ENCODE measurements at places on chromosomes 2 and 18. TPM values are rescaled to one million over a fixed set of nuclear protein-coding genes. Genes with fewer than 3 reads are reported as not detected.

UGT1A8 gene
- not detected for total RNA-seq

- H3K4me3 ChIP-seq = no peak overlapping the region
- no peak overlapping the region for H3K27ac ChIP-seq
- H3K4me1 ChIP-seq = no peaks in the 10 kb centered on the region
- H3K27me3 ChIP-seq = no peaks in the 10 kb centered on the region
- no peak for DNase-seq
- no peaks in the 10 kb centered on the region for H3K36me3 ChIP-seq
Measured at GRCh38 chr2:14039134-14039533, 593.4 kb upstream of the LRATD1 start.

DNA sequence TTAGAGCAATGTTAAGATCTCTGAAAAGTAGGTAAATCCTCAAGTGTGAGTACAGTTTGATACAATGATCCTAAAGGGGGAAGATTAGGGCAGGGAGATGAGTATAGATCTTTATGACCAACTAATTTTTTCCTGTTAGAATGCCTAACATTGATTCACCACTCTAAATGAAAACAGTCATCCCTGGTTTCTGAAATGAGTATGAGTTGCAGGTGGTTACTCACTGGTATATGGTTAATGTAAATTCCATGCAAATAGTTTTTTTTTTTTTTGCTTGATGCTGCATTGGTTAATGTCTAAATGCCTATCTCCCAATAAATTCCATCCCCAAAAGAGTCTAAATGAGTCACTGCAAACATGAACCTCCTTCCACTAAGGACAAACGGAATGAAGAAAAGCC, 55.0 kb upstream of the SERPINB2 start:
- H3K4me3 ChIP-seq = no peak overlapping the region
- no peak for DNase-seq
- no peak overlapping the region for H3K27ac ChIP-seq
- H3K27me3 ChIP-seq = no peaks in the 10 kb centered on the region
- peaks cover 22% of the 10 kb centered on the region for H3K4me1 ChIP-seq
- H3K36me3 ChIP-seq = no peaks in the 10 kb centered on the region

GRCh38 chr2:226671141-226671676, 128.4 kb downstream of the IRS1 start:
- H3K4me3 ChIP-seq = no peak overlapping the region
- peaks cover 21% of the 10 kb centered on the region for H3K4me1 ChIP-seq
- no peak overlapping the region for H3K27ac ChIP-seq
- H3K27me3 ChIP-seq = no peaks in the 10 kb centered on the region
- H3K36me3 ChIP-seq = no peaks in the 10 kb centered on the region
- DNase-seq = no peak

DNA sequence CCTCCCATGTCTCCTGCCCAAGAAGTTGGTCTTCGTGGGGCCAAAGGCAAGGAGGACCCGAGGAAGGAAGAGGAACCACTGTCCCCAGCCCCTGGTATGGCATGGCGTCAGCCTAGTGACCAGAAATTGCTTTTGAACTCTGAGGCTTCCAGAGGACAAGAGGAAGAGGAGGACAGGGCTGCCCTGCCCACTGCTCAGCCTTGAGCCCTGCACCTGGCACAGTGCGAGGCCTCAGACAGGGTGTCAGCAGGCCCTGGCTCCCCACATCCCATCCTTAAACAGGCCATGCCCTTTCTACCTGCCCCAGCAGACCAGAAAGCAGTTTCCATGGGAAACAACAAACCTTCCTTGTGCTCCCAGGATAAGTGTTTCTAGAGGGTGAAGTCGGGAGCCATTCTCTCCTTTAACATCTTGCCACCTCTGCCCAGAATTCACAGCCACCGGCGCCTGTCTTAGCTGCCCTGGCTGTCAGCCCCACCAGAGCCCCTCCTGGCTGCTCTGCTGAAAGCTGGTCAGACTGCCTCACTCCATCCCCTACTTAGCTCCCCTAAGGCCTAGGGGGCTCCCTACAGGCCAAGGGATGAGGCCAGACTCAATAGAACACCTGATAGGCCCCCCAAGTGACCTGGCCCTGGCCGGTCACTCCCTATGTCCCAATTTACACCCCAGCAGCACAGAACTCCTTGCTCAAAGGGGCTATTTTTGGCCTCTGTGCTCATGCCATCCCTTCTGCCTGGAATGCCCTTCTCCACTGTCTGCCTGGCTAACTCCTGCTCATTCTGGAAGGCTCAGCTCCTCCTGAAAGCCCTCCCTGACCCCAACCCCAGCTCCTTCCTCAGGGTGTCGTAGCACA, 20.6 kb downstream of the ATOH8 start:
- peaks cover 20% of the 10 kb centered on the region for H3K36me3 ChIP-seq
- peaks cover 60% of the 10 kb centered on the region for H3K4me1 ChIP-seq
- DNase-seq = no peak

DNA sequence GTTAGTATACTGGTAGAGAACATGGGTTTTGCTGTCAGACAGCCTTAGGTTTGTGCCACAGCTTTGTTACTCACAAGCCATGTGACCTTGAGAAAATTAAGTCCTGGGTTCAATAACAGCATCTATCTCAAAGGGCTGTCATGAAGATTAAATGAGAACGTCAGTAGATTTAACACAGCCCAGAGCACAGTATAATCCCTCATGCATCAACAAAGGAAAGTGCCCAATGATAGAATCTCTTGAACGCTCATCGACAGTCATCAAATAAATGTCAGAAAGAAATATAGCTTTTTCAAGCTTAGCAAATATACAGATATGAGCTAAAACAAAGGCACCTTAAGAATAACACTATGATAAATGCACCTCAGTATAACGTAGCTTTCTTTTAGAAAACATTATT, 22.3 kb downstream of the CUL3 start:
- H3K36me3 ChIP-seq = peaks cover 26% of the 10 kb centered on the region
- DNase-seq = no peak
- peak overlapping the region; percentile 57 for H3K27ac ChIP-seq
- H3K4me3 ChIP-seq = no peak overlapping the region
- H3K4me1 ChIP-seq = peaks cover 35% of the 10 kb centered on the region
- no peaks in the 10 kb centered on the region for H3K27me3 ChIP-seq

GRCh38 chr2:231429152-231429551, 33.6 kb downstream of the B3GNT7 start:
- H3K27me3 ChIP-seq = no peaks in the 10 kb centered on the region
- peaks cover 15% of the 10 kb centered on the region for H3K4me1 ChIP-seq
- H3K36me3 ChIP-seq = no peaks in the 10 kb centered on the region
- no peak for DNase-seq
- H3K4me3 ChIP-seq = no peak overlapping the region
- H3K27ac ChIP-seq = no peak overlapping the region

GAREM2 gene
- total RNA-seq = not detected

WIPF1 gene
- total RNA-seq = 28.3 TPM

CHMP3 gene
- 130 TPM for total RNA-seq

OTOS gene
- total RNA-seq = not detected

NOL4 gene
- total RNA-seq = not detected

CCL20 gene
- total RNA-seq = not detected

DNA sequence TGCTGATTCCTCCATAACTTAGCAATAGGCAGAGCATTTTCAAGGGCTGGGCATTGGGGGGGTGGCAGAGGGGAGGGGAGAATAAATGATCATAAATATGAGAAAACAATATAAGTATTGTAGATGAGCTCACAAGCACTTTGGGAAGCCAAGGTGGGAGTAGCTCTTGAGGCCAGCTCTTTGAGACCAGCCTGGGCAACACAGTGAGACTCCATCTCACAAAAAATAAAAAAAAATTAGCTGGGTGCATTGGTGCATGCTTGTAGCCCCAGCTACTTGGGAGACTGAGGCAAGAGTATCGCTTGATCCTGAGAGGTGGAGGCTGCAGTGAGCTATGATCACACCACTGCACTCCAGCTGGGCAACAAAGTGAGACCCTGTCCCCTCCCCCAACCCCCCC, 75.9 kb downstream of the MYCN start:
- no peaks in the 10 kb centered on the region for H3K27me3 ChIP-seq
- H3K4me3 ChIP-seq = no peak overlapping the region
- H3K36me3 ChIP-seq = no peaks in the 10 kb centered on the region
- no peaks in the 10 kb centered on the region for H3K4me1 ChIP-seq
- no peak for DNase-seq

CLEC4F gene
- not detected for total RNA-seq

DNA sequence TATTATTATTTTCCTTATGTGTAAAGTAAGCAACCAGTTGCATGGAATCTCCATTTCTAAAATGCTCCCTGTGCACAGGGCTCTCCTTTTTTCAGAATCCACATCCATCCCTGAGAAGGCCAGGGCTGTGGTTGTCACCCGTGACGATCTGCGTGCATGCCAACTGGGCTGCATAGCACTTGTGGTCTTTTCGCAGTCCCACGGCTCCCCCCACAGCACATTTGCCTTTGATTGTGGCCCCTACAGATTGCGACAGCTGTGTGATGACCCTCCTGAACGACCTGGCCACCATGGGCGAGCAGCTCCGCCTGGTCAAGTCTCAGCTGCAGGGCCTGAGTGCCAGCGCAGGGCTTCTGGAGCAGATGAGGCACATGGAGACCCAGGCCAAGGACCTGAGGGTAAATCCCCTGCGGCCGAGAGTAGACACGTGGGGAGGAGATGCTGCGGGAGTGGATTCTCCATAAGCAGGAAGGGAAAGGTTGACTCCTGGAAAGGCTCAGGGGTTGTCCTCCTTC, 119.8 kb upstream of the TTC39C start:
- no peaks in the 10 kb centered on the region for H3K36me3 ChIP-seq
- H3K4me1 ChIP-seq = no peaks in the 10 kb centered on the region
- no peak overlapping the region for H3K4me3 ChIP-seq
- no peaks in the 10 kb centered on the region for H3K27me3 ChIP-seq

DNA sequence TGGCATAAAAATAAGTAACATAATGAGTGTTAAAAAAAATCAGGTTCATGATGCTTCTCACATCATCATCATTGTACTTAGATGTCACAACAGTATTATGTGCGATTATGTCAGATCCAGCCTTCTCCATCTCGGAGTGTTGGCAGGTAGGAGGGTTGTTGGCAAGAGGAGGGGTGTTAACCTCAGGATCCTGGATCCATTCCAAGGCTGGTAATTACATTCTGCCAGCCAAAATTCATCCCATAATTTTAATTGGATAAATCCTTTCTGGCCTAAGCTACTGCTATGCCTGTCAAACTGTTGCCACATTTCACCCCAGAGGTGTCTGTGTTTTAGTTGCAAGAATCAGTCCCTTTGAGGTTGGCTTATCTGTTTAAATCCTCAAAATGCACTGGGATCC, 891 bp upstream of the FTCDNL1 start:
- peaks cover 63% of the 10 kb centered on the region for H3K27me3 ChIP-seq
- peaks cover 8% of the 10 kb centered on the region for H3K4me1 ChIP-seq
- no peak overlapping the region for H3K27ac ChIP-seq
- DNase-seq = no peak

- no peaks in the 10 kb centered on the region for H3K36me3 ChIP-seq
- no peaks in the 10 kb centered on the region for H3K4me1 ChIP-seq
- H3K27me3 ChIP-seq = no peaks in the 10 kb centered on the region
- H3K27ac ChIP-seq = no peak overlapping the region
Measured at GRCh38 chr2:182522972-182523473, 96.2 kb upstream of the PDE1A start.

TDRD15 gene
- not detected for total RNA-seq

DNA sequence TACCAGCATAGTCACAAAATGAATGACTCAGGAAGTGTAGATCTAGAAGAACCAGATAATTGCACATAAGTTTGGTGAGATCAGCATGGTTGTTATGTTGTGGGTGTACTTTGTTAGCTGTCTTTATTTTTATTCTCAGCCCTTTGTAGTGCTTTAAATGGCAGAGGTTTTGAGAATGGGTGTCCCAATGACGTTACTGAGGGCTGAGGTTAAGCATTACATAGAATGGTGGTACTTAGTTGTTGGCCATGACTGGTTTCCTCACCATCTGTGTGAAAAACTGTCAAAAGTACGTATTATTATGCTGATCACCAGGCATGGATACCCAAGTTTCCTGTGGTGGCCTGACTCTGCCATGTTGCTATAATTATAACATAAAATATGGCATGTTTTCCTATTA, 165.8 kb downstream of the UBE2E3 start:
- no peak for DNase-seq
- no peak overlapping the region for H3K4me3 ChIP-seq
- no peaks in the 10 kb centered on the region for H3K4me1 ChIP-seq
- H3K36me3 ChIP-seq = no peaks in the 10 kb centered on the region
- no peak overlapping the region for H3K27ac ChIP-seq
- no peaks in the 10 kb centered on the region for H3K27me3 ChIP-seq

GRCh38 chr2:144682248-144682647, 162.3 kb upstream of the ZEB2 start:
- no peak for DNase-seq
- H3K4me1 ChIP-seq = no peaks in the 10 kb centered on the region
- H3K36me3 ChIP-seq = no peaks in the 10 kb centered on the region
- no peaks in the 10 kb centered on the region for H3K27me3 ChIP-seq
- H3K4me3 ChIP-seq = no peak overlapping the region

DNA sequence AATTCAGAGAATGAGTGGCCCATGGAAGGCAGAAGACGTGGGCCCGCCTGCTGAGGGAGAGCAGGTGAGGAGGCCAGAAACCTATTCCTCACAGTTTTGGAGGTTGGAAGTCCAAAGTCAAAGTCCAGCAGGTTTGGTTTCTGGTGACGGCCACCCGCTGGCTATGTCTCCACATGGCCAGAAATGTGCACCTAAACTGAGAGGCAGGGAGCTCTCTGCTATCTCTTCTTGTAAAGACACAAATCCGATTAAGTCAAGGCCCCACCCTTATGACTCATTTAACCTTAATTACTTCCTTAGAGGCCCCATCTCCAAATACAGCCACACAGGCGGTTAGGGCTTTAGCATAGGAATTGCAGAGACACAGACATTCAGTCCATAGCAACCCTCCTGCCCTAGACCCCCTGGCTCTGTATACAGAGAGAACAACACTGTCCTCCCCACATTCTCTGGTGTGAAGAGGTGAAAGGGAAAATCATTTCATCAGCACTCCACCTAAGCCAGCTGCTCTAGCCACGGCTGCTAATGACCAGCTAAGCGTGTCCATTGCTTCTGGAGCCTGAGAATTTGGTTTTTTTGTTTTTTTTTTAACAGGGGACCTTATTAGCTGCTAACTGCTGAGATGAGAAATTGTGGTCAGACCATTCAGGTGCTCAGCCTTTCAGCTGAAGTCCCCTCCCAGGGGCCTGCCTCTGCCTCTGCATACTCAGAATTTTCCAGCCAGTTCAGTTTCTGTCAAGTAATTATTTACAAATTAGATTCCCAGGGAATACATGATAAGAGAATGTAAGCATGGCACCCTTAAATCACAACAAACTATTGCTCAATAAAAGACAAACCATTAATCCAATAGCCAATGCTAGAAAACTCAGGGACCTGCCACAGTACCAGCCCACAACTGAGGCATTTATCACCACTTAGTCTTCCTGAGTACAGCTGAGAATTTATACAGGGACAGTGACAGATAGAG, 368.7 kb upstream of the ID2 start:
- peak overlapping the region; percentile 29 for H3K27ac ChIP-seq
- no peak overlapping the region for H3K4me3 ChIP-seq
- no peaks in the 10 kb centered on the region for H3K27me3 ChIP-seq
- peaks cover 13% of the 10 kb centered on the region for H3K4me1 ChIP-seq
- no peaks in the 10 kb centered on the region for H3K36me3 ChIP-seq

DNA sequence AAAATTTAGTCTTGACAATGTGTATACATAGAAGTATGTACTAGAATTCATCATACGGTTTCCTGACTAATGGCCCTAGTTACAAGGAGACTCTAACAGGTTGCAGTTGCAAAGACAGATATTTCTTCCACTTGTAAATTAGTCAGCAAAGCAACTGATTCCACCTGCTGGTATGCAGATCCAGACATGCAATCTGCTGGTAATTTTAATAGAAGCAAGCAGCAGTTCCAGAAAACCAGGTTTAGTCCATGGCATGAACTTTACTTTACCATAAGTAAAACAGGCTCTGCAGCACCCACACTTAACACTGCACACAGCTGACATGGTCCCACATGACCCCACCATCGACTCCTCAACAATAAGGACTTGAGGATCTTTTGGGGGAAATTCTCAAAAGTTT, 110.9 kb upstream of the SP3 start:
- H3K27me3 ChIP-seq = no peaks in the 10 kb centered on the region
- H3K4me1 ChIP-seq = no peaks in the 10 kb centered on the region
- H3K27ac ChIP-seq = no peak overlapping the region
- DNase-seq = no peak
- H3K36me3 ChIP-seq = peaks cover 17% of the 10 kb centered on the region
